ENCODE measurements at places on chromosomes 16 and 17.

- no peak for DNase-seq
These were observed 24.0 kb downstream of the TRPV2 start for GRCh38 chr17:16439303-16439791.

DNA sequence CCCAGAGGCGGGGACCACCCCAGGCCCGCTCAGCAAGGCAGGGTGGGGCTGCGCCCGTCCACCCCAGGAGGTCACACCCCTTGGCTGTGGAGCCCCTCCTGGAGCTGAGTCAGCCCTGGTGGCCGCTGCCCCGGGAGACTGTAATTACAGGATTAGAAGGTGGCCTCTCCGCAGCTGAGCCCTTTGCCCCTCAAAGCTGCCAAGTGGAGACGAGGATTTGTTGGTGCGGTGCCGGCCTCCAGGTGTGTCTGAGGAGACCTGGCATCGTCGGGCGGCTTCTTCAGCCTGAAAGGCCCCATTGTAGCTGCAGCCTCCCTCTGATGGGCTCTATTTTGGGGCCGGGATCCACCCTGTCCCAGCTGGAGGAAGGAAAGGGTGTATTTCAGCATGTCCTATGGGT is 22.7 kb upstream of the SPNS2 start:
- DNase-seq: no peak

- DNase-seq: no peak
These were observed 15.2 kb downstream of the RABEP1 start for GRCh38 chr17:5297245-5297644.

- DNase-seq: no peak
These were observed 43.4 kb upstream of the CRHR1 start for GRCh38 chr17:45740553-45741330.

GRCh38 chr16:78693496-78693895 is 594.0 kb downstream of the WWOX start:
- DNase-seq: no peak

- DNase-seq: no peak
These were observed 1.2 kb upstream of the HBA1 start for GRCh38 chr16:175011-175949.

GRCh38 chr17:61313461-61314326 is 85.9 kb upstream of the TBX2 start:
- DNase-seq: no peak

- no peak for DNase-seq
These were observed 24.0 kb upstream of the GRIN2A start for GRCh38 chr16:10206215-10206614.

DNA sequence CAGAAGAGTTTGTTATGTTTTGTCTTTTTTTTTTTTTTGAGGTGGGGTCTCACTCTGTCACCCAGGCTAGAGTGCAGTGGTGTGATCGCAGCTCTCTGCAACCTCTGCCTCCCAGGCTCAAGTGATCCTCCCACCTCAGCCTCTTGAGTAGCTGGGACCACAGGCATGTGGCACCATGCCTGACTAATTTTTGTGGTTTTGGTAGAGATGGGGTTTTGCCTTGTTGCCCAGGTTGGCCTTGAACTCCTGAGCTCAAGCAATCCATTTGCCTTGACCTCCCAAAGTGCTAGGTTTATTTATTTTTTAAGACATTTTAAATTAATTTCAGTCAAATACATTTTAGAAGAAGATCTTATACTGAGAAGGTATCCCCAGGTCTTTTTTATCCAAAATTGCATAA is 366.7 kb downstream of the KCNJ2 start:
- DNase-seq: no peak

- DNase-seq: no peak
These were observed 97.9 kb upstream of the ZNF469 start for GRCh38 chr16:88284626-88285513.

DNA sequence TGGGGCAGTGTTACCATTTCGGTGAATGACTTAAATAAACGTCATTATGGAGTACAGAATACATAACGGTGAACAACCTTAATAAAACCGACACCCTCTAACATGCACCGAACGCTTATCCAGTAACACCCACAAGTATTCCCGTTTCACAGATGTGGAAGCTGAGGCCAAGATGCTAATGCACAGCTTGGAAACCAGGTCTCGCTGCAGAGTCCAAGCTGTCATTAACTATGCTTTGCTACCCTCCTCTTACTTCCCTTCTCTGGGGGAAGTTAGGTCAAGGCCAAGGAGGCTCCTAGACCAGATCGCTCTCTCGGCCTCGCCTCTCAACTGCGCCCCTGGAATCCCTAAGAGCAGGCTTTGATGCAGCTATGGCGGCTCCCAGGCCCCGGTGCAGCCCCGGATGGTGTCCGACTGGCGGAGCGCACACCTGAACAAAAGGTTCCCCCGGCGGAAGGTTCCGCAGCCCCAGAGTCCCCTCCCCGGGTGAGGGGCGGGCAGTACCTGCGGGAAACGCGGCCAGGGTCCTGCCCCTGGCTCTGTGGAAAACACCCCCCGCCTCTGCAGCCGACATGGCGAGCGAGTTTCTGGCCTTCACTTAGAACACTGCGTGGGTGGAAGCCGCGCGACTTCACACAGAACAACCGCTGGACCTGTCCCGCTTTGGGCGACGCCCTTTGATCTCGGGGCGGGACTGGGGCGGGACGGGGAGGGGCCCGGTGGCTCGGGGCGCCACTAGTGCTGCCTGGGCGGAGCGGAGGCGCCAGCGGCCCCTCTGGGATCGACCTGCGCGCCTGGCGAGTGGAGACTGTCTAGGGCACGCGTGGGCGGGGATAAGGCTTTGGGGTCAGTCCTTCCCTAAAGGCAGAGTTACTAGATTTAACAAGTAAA is at the start of gene CPPED1:
CPPED1 (minus strand) TSS at position 685 of the 891 bp plus-strand sequence; CDS start at position 574, 111 bp downstream.
- peak; percentile 51 for DNase-seq

DNA sequence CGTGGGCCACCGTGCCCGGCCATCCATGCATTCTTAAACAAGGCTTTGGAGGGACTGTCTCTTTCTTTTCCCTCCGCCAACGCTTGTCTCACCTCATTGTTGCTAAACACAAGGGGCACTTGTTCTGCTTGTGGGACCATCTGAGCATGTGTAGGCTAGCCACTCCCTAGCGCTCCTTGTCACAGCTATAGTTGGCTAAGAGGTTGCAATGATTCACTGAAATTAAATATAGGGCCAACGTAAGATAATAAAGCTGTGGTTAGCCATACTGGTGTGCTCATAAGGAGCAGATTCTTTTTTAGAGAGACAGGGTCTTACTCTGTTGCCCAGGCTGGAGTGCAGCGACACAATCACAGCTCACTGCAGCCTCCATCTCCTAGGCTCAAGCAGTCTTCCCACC is 41.2 kb downstream of the KIAA0513 start:
- DNase-seq: no peak

DNA sequence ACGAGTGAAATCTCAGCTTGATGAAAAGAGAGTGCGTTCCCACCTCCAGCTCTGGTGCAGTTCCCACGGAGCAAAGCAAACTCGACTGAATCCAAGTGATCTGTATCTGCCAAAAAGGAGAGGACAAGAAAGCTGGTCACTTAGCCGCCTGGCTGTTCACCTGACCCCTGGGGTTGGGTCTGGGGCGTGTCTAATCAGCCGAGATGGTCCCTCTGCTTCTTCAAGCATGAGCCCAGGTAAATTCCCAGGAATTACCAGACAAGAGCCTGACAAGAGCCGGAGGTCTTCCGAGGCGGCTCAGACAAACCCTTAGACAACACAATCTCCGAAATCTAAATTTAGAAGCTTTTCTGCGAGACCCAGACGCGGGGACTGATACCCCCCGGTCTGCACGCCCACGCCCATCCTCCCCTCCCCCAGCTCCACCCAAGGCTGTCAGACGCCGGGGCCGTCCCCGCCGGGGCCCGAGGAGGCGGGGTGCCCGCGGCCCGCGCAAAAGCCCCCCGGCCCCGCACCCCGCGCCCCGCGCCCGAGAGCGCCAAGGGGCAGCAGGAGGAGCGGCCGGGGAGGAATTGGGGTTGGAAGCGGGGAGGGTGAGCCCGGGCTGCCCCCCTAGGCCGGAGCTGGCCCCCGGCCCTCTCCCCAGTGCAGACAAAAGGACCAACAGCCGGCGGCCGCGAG is 674 bp downstream of the ZNF821 start:
- DNase-seq: no peak

DNA sequence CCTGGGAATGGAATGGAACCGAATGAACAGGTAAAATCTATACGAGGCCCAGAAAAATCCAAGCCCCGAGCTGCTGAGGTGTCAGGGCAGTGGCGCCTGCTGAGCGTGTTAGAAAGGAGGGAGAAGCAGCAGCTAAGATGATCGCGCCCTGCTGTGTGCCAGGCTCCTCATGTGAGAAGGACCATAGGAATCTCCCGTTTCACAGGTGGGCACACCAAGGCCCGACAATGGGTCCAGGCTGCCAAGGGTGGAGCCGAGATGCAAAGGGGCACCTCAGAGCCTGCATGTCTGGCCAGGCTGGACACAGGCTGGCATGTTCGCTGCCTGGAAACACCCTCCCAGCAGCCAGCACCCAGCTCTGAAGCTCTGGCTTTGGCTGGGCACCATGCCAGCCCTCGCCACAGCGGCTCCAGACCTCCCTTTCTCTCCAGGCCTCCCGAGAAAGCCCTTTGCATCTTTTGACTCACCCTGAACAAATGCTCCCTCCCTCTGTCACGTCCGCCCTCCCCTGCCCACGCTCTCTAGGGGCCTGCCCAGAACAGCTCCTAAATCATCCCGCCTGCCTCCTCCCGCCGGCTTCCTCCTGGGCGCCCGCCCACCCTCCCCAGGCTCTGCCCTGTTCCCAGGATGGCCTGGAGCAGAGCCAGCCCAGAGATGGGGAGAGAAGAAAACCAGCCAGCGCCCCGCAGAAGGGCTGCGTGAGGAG is 217.8 kb upstream of the GSE1 start:
- no peak for DNase-seq

DNA sequence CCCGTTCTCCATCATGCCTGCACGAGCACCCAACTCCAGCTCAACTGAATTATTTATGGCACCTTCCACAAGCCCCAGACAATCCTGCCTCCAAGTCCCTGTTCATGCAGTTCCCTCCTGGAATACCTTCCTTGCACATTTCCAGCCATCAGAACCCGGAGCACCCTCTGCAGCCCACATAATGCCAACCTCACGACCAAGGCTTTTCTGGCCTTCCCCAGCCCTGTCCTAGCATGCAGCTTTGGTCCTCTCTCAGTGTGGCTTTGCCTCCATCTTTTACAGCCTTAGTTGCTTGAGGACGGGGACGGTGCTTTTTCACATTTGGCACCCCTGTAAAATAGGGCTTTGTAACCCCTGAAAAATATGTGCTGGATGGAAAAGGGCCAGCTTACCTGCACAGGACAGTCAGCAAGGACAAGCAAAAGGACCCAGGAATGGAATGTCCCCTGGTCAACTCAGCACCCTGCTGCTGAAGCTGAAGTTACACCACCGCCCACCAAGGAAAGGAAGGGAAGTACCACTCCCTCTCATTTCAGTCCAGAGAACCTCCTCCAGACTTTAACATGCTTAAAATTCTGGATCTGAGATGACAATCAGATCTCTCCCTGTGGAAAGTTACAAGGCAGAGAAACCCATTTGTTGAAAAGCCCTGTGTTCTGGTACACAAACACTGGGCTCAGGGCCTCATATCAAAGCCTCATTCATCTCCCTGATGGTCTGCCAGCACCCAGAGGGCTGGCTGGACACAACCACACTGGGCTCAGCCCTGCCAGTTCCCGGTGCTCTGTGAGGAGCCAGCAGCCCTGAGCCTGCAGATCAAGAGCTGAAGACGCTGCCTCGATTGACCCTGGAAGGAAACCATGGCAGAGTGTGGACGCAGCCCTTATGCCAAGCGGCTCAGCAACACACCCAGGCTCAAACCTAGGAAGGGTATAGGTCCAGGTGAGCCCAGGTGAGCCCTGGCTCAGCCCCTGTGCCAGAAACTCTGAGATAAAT is 2.9 kb downstream of the SLC39A11 start:
- no peak for DNase-seq

- no peak for DNase-seq
These were observed 11.5 kb upstream of the KRT38 start for GRCh38 chr17:41452281-41452680.

DNA sequence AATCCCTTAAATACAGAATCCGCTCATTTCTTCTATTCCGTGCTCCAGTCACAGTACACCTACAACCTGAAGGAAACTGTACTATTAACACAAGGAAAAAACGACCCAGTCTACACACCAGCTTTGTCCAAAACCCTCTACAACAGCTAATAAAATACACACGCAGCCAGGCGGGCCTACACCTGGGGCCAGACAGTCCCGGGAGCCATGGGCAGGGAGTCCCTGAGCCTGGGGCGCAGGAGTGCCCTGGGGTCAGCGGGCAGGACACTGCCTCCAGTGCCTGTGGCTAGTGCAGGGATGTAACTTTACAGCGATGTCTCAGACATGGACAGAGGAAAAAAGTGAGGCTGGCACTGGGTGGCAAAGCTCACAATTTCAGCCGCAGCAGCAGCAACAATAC is 28.5 kb downstream of the GNPTG start:
- no peak for DNase-seq

DNA sequence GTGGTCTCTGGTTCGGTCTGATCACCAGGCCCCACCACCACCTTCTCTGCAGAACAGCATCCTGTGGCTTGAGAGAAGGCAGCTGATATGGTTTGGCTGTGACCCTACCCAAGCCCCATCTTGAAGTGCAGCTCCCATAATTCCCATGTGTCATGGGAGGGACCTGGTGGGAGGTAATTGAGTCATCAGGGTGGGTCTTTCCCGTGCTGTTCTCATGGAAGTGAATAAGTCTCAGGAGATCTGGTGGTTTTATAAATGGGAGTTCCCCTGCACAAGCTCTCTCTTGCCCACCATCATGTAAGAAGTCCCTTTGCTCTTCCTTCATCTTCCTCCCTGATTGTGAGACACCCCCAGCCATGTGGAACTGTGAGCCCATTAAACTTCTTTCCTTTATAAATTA is 352.3 kb upstream of the CDH5 start:
- no peak for DNase-seq

- no peak for DNase-seq
These were observed 7.6 kb upstream of the CYTH1 start for GRCh38 chr17:78789663-78790181.

- DNase-seq: no peak
These were observed 35.6 kb downstream of the TUBD1 start for GRCh38 chr17:59856859-59857794.

GRCh38 chr17:81033535-81034167 is 1.3 kb upstream of the BAIAP2 start:
- DNase-seq: no peak

All from NCI-H187 treated with DMSO at 0.1 percent for 48 hours (cell line).